ENCODE measurements at places on chromosomes 1 and 21.

DNA sequence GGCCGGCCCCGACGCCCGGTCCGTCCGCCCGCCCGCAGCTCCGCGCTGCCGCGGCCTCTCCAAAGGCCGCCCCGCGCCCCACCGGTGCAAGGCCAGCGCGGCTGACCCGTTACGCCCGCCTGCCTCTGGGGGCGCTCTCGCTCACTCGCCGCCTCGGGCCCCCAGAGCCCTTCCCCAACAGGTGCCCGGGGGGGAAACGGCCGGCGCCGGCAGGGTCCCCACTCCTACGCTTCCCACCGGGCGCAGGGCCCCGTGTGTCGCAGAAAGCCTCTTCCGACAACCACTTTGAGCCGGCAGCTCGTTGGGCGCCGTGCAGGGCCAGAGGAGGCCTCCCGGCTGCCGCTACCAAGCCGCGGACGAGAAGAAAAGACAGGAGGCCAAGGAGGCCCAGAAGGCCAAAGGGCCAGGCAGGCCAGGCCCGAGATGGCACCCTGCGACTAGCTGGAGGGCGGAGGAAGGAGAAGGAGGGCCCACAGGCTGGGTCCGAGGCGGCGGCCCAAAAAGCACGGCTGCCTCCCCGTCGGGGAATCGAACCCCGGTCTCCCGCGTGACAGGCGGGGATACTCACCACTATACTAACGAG, 64.9 kb upstream of the FCGR2A start:
- peak; percentile 22 for DNase-seq

- peak; percentile 34 for DNase-seq
Measured at GRCh38 chr1:25031966-25032667, 102.0 kb upstream of the RUNX3 start.

- no peak for DNase-seq
Measured at GRCh38 chr1:63023171-63023570, 239.2 kb downstream of the ATG4C start.

DNA sequence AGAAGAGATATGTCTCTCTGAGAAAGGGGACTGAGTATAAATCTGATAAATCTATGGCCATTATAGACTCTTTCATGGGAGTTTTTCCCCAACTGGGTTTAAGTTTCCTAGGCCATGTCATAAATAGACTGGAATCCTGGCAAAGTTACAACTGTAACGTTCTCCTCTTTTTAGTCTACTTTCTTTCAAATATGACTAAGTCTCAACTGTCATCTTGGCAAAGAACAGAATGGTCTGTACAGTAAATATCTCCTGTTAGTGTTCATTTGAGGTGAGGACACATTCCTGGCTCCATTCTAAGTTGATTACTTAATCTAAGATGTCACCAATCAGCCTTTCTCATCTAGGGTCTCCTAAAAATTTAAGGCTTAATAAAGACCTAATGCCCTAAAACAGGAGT, 300.5 kb downstream of the BRINP2 start:
- no peak for DNase-seq

- no peak for DNase-seq
Measured at GRCh38 chr1:85799737-85800136, 91.5 kb upstream of the ZNHIT6 start.

GRCh38 chr1:21293537-21294265, 3.4 kb upstream of the ECE1 start:
- DNase-seq, result peak; percentile 29

DNA sequence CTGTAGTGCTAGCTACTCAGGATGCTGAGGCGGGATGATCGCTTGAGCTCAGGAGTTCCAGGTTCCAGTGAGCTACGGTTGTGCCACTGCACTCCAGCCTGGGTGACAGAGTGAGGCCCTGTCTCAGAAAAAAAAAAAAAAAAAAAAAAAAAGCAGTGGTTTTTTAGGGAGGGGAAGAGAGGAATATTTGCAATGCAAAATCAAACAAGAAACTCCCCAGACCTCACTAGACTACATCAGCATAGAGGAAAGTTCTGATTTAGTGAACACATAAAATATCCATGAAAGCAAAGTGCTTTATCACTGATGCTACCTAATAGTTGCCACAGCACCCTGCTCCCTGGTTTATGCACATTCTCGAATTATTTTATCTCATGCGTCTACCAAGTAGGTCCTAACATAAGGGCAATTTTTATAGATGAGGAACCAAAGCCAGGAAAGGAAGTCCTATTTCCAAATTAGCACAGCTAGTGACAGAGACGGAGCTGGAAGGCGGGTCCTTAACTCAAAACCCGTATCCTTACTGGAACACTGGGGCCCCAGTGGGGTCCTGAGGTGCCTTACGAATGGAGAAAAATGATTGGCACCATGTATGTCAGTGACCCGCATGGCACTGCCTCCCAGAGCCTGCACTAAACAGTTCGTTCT, 50.7 kb upstream of the GPR157 start:
- no peak for DNase-seq

DNA sequence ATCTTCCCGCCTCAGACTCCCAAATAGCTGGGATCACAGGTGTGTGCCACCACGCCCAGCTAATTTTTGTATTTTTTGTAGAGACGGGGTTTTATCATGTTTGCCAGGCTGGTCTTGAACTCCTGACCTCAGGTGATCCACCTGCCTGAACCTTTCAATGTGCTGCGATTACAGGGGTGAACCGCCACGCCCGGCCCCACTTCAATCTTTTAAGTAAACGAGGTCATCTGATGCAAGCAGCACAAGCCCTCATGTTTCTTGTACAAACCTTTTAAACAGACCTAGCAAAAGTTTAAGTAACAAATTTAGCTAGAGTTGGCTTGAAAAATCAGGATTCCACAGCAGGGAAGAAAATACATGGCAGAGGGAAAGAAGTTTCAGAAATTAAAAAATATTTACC, 21.2 kb upstream of the USP1 start:
- DNase-seq, result no peak

DNA sequence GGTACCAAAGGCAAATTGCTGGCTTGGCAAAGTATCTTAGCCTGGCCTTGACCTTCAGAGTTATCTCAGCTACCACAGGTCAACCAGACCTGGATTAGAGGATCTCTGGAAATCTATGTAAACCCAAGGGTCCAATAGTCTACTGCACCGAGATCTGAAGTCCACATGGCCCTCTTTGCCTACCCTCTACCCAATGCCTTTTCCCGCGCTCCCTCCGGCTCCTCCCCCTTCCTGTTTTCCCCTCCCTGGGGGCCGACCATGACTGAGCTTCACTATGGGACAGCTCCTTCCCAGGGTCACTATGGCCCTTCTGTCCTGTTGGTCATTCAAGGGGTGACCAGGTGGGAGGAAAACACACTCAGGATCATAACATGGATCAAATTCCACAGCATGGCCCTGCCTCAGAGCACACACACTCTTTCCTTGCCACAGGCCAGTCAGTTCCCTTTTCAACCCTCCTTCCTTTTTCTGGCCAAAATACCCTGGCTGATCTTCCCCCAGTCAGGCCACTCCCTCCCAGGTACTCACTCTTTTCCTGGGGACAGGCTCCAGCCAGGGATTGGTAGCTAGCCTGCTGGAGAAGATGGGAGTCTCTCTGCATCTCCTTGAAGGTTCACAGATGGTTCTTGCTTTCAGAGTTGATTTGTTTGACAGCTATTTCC, 19.1 kb upstream of the TMEM183A start:
- no peak for DNase-seq

DNA sequence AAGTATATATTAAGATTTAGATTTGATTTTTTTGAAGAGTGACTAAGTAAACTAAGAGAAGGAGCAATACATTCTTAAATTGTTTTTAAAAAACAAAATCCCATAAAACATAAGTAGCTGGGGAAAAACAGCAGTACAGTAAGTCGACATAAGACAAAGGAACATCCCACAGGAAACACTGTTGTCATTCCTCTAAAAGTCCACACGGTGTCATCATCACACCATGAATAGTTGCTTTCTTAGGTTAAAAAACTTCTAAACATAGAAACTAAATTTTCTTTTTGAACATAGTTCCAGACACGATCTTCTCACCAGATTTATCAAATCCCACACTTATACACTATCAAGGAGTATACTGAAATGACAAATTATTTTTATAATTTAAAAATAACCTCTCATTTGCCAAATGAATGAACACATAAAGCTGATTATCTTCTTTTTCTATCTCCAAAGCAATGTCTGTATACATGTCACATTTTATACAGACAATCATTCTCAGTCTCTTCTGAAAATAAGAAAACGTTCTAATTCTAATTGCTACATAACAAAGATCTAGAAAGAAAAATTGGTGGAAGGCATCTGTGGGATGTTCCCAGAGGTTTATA, 15.8 kb downstream of the ODF2L start:
- no peak for DNase-seq

GRCh38 chr1:177934927-177935326, 34.9 kb downstream of the SEC16B start:
- DNase-seq, result no peak

Measured in stimulated activated CD8-positive, alpha-beta memory T cell treated with anti-CD3 and anti-CD28 coated beads, Interleukin-4, amount 100 ng/mL, for 1 hour (primary cell).